ACHN (cell line): ENCODE measurements at places on chromosomes 16 and 17.

DNA sequence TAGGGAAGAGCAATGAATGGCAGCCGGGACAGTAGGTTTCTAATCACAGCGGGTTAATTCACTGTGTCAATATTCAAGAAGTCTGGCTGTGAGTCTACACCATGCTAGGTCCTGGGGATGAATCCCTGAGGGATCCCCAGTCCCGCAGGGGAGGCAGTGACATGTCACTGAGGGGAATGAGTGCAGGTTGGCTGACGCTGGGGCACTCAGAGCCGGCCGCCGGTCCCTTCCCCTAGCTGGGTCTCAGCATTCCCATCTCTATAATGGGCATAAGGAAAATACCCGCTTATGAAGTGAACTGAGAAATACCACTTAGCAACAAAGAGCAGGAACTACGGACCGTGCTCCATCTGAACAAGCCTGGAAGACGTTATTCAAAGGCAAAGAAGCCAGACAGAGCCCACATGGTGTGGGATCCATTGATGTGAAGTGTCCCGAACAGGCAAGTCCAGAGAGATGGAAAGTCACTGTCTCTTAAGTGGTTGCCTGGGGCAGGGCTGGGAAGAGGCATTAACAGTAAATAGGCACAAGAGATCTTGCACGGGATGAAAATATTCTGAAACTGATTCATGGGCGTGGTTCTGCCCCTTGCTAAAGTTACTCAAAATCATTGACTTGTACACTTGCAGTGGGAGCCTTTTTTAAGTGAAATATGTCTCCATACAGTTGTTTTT, 31.9 kb downstream of the PPL start:
- DNase-seq: no peak

DNA sequence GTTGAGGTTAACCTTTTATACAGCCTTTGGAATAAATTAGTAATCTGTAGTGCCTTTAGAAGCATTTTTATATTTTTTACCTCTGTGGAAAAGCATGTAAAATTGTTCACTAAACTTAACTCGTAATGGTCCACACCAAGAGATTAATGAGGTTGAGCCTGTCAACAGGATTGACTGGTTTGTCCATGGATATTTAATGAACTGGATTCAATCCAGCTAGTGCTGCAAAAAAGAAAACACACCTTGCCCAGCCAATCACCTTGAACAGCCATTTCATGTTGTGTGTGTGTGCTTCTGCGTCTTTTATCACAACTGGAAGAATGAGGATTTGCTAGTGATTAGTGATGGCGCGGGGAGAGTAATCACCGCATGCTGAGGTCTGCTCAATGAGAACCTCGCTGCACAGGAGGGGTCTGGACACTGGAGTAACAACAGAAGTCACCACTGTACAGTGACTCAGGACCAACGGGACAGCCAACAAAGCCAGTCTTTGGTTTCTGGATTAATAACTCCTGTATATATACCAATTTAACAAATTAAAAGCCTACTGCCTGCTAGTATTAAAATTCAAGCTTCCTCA, 33.7 kb downstream of the LITAFD start:
- no peak for DNase-seq

GRCh38 chr17:40962059-40962561, 4.6 kb downstream of the KRT39 start:
- no peak for DNase-seq

DNA sequence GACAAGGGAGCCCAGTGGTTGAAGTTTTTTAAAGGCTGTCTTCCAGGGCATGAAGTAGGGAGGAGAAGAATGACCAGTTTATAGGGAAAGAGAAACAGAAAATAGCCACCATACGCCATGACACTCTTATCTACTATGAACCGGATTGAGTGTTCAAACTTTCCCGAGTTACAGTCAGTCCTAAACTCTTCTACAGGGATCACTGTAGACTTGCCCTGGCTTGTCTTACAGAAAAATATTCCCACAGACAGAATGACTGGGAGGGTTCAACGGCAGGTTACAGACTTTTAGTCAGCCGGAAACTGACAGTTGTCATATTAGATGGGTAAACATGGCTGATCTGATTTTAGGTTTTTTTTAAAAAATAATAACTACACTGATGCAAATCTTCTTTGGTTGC, 662.5 kb upstream of the SOX9 start:
- DNase-seq: no peak

- no peak for DNase-seq
Observed at GRCh38 chr16:17050468-17050867, 420.3 kb downstream of the XYLT1 start.

DNA sequence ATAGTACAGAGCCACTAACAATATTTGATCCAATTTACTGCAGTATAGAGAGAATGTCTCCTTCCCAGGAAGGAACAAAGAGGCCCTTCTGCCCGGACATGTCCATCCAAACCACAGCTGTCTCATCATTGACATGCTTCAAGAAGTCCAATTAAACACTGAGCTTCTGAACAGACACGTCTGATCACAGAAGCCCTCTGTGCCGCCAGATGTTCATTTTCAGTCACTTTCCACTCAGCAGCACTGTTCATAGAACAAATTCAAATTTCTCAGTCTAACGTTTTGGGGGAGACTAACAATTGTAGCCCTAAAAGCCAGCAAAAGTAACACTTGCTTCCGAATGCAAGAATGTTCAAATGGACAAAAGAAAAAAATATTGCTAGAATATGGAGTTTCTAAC, 15.3 kb downstream of the ZC3H7A start:
- no peak for DNase-seq

DNA sequence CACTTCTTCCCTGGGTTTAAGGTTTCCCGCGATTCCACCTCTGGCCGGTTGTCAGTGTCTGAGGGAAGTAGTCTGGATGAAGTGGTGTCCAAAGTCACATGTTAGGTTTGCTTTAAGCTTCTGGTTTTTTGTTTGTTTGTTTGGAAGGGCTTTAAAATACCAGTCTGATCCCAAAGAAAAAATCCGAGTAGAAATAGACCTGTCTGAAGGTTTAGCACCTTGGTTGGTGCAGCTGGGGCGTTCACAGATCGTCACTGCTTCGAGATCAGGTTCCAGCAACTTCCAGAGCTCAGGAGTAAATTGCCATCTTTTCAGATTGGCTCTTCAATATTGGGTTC, 567 bp downstream of the TMEM97 start:
- DNase-seq: no peak

DNA sequence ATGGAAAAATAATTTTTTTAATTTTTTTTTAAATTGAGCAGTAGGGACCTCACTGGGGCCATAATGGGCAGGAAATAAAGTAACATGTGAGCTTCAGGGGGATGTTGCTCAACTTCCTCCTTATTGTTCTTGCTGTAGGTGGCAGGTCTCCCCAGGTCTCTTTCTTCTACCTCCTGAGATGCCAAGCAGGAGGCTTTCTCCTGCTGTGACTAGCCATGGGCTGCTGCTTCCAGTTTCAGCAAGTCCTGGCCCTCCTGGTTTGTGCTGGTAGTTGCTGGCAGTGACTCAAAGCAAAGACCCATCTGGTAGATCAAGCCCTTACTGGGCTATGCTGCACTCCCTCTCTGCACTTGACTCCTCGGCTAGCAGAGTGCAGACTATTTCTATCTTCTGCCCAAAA, 2.3 kb downstream of the DPEP2NB start:
- no peak for DNase-seq

DNA sequence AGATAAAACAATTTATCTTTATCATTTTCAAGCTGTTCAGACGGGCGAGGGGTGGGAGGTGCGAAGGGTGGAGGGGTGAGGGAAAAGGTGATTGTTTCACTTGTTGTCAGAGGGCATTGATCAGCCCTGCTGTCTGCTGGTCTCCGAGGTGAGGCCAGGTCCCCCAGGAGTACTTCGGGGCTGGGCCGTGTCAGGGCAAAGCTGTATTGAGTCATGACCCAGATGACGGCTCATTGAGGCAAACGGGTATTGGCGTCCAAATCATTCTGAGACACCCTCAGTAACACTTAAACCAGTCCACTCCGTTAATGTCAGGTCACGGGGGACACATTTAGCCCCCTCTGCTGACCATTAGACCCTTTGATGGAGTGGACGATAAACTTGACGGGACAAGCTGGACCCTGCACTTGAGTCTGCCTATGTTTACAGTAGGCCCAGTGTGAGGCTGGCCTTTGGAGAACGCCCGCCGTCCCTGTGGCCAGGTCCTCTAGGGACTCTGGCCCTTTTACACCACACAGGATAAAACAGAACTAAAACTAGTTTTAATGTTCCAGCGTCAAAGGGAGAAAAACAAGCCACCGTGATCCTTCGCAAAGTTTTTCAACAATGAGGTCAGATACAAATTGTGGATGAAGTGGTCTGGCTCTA, 502.2 kb upstream of the ZFHX3 start:
- no peak for DNase-seq

- DNase-seq: peak; percentile 78
Observed at GRCh38 chr16:30032083-30032819, 1.2 kb upstream of the TLCD3B start.

- no peak for DNase-seq
Observed at GRCh38 chr17:55883149-55883548, 132.3 kb downstream of the PCTP start.

DNA sequence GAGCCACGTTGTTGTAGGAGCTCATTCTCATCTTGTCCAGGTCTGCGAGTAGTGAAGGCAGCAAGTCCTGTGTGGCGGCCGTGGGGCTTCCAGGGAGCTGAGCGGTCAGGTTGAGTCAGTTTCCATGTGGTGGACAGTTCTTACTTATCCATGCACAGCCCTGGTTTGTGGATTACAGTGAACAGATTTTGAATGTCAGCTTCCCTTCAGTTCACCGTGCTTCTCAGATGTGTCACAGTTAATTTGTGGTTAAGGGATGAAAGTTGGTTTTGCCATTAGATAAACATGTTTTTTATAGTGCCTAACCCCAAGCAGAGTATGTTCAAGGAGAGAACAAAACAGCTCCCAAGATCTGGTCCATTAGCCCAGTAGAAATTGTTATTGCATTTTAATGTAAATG, 103.1 kb downstream of the RPTOR start:
- DNase-seq: peak; percentile 72

GRCh38 chr16:5187402-5187952, 89.9 kb upstream of the EEF2KMT start:
- DNase-seq: no peak

DNA sequence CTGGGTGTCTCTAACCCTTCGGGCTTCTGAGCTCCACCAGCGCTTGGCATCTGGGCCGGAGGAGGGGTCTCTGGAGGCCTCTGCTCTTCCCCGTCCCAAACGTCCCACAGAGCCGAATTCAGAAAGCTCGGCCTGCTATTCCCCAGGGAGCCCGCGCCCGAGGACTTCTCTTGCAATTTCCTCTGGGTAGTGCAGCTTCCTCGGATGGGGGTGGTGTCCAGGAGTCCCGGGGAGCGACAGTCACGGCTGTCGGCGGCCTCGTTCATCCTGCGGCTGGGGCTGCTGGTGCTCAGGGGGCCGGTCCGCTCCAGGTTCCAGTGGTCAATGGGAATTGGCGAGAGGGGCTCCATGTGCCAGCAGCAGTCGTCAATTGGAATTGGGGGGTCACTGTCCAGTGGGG, 11.8 kb upstream of the NLRC3 start:
- DNase-seq: no peak

DNA sequence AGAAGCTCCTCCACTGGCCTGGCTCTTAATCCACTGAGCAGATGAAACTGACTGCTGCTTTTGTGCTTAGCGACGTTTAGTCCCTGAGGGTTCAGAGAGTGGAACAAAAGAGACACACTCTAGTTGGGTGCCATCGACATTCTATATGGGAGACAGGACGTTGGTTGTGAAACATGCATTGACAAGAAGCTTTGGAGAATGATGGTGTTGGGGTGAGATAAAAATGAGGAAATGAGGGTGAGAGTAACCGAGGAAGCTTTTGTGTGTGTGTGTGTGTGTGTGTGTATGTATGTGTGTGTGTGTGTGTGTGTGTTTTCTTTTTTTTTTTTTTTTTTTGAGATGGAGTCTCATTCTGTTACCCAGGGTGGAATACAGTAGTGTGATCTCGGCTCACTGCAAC, 89.5 kb downstream of the ABCC1 start:
- DNase-seq: no peak

GRCh38 chr17:14116263-14117024, 47.1 kb downstream of the COX10 start:
- no peak for DNase-seq
